ENCODE measurements at places on chromosomes 1 and 21.
A peak's percentile ranks its signal among the peaks of the same experiment; 100 is the strongest.

DNA sequence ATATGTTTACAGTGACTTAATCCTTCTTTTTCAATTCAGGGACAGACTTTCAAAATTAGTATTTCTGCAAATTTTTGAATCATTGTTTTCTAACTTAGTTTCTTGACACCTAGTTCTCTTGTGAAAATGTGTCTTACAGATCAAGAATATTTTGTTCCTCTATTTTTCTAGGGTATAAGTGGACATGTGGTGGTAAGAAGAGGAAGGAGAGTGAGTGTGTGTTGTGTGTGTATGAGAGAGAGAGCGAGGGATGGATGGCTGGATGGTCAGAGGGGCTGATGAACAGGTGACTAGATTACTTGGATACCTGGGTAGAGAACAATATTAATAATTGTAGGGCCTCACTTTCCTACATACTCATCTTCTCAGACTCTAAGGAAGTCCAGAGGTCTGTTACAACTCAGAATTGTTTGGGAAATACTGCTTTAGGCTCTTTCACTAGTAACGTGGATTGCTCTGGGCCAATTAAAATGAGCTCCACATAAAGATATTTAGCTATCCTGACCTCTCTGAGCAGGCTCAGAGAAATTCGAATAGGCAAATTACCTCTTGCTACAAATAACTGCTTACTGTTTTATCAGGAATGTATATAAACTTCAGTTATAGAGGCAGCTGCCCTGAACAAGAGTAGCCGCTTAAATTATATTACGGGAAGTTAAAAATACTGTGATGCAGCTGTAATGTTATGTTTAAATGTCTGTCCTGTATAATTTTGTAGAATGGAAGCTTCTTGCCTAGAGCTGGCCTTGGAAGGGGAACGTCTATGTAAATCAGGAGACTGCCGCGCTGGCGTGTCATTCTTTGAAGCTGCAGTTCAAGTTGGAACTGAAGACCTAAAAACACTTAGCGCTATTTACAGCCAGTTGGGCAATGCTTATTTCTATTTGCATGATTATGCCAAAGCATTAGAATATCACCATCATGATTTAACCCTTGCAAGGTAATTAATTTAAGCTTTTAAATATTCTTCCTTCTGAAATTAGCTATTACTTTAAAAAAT lies 19.7 kb downstream of the GPSM2 start:
- peak; percentile 19 for DNase-seq

- DNase-seq: no peak
These were observed 407.9 kb downstream of the PLA2G4A start for GRCh38 chr1:187236676-187237075.

GRCh38 chr1:200319148-200319547 lies 90.7 kb downstream of the ZNF281 start:
- peak; percentile 53 for DNase-seq

DNA sequence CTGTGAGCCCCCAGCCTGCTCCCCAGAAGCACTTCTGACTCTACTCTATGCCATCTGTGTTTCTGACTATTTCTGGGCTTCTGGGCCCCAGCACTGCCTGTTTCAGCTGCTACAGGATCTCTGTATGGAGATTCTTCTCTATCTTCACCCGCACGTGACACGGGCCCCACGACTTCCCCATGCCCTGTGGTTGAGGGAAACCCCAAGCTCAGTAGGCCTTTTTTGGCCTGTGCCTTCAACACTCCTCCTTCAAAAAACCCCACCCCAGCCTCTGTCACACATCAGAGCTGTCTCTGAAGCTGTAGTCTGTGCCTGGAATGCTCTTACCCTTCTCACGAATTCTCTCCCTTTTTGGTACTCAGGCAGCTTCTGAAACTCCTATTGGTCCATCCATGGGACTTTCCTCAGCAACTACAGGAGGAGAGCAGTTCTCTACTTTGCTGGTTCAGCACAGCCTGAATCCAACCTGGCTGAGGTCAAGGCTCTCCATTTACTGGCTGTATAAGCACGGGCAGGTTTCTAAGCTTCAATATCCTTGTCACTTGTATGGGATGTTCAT lies 2.0 kb upstream of the NID1 start:
- peak; percentile 94 for DNase-seq

- DNase-seq: peak; percentile 88
These were observed 73.8 kb downstream of the BCAR3 start for GRCh38 chr1:93607814-93608186.

DNA sequence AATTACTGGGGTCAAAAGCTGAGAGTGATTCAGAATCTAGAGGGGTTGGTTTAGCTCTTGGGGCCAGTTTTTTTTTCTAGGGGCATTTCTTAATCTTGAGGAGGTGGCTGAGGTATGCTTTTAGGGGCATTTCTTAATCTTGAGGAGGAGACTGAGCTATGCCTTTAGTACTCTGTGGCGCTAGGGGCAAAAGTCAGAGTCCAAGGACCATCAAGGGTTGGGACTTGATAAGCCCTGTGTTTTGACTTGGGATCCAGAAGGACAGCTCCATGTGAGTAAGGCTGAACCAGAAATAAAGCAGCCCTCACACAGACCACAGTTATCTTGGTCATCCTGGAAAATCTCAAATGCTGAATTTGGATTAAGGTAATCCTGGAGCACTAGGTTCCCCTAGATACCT lies 3.9 kb upstream of the CNIH3 start:
- no peak for DNase-seq

- no peak for DNase-seq
These were observed 36.3 kb downstream of the MARK1 start for GRCh38 chr1:220564216-220564615.
